LoVo (cell line): ENCODE measurements at places on chromosomes 1 and 21.

DNA sequence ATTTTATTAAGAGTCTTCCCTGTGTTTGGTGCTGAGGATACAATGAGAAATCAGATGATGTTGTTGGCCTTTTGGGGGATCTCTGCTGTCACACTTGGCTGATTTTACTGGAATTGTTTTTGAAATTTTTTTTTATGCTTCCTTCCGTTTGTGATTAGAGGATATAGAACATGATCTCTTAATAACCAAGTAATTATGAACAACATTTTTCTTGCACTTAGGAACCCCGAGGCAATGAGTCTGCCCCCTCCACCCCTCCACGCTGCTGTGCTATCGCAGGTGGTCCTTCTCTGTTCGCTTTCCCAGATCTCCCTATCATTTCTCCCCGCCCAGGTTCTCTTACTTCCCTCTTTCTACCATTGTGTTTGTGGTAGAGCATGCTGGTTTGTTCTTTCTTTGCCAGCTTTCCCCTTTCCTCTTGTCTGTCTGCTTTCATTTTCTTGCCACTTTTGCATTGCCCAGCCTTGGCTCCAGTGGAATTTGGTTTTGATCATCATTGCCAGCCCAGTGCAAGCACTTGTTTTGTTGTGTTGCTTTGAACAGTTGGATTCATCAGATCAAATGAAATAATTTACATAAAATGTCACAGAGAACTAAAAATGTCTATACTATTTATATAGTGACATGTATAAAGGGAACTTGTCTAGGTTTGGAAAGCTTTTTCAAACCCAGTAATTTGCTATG lies 73.1 kb upstream of the SCCPDH start:
- no peak for DNase-seq

DNA sequence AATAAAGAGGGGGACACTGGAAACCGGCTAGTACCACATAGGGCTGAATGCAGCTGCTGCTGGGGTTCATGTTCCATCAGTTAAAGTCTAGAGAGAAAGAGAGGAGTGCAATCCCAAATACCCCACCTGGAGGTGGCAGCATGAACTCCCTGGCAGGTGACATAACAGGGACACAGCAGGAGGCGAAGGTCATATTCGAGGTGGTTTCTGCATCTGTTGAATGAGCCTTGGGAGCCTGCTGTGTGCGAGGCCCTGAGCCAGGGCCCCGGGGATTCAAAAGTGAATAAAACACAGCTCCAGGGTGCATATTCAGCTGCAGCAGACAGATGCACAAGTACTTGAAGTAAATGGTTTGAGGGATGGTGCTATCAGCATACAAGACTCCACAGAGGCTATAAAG lies 456.8 kb downstream of the SETD4 start:
- no peak for DNase-seq

- DNase-seq = no peak
Measured at GRCh38 chr1:18010945-18011344, 96.7 kb upstream of the IGSF21 start.

GRCh38 chr1:56028244-56028643 lies 551.1 kb downstream of the PLPP3 start:
- no peak for DNase-seq

- DNase-seq = no peak
Measured at GRCh38 chr1:206470692-206471414, 577 bp downstream of the IKBKE start.

GRCh38 chr1:178784131-178784536 lies 59.1 kb downstream of the RALGPS2 start:
- no peak for DNase-seq

DNA sequence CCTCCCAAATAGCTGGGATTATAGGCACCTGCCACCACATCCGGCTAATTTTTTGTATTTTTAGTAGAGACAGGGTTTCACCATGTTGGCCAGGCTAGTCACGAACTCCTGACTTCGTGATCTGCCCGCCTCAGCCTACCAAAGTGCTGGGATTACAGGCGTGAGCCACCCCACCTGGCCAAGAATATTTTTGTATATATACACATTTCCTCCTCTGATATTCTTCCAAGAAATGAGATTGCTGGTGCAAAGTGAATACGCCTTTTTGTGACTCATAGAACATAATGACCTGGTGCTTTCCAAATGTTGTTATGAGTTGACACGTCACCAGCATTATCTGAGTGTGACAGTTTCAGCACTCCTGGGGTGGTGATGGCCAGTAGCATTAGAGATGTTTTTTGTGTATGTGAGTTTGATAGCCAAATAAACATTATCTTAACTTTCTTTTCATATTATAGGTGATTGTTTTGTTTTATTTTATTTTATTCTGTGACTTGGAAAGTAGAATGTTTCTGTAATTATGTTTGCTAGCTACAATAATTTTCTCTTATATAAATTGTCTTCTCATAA lies 54.9 kb downstream of the KCNK1 start:
- peak; percentile 89 for DNase-seq

DNA sequence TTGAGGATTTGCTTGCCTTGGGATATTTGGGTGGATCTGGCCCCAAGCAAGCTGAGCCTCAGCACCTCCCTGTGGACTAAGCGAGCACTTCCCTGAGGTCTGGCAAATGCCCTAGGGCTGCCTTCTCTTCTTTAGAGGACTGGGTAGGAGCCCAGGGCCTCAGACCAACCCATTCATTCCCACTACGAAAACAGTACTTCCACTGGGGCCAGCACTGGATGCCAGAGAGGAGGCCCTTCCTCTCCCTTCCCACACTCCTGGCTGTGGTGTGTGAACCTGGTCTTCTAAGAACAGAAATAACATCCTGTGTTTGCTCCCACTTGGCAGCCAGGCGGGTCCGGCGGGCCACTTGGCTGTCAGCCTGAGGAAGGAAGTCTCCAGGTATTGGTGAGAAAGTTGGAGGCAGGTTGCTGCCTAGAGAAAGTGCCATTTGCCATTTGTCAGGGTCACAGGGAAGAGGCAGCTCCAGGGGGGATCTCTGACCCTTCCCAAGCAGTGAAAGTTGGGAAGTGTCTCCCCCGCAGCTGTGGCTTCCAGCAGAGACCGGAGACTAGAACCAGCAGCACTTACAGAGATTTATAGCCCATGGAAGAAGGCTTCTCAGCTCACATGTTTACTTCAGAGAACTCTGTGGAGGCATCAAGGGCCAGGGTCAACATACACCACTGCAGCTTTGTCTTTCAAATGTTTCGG lies 323.5 kb downstream of the SIPA1L2 start:
- no peak for DNase-seq

GRCh38 chr1:33346927-33347649 lies 26.2 kb upstream of the A3GALT2 start:
- peak; percentile 71 for DNase-seq

- no peak for DNase-seq
Measured at GRCh38 chr1:61247881-61248752, 165.8 kb downstream of the NFIA start.

GRCh38 chr1:166999500-167000055 lies 10.5 kb downstream of the MAEL start:
- no peak for DNase-seq

GRCh38 chr1:244212797-244213475 lies 161.9 kb downstream of the ZBTB18 start:
- no peak for DNase-seq

DNA sequence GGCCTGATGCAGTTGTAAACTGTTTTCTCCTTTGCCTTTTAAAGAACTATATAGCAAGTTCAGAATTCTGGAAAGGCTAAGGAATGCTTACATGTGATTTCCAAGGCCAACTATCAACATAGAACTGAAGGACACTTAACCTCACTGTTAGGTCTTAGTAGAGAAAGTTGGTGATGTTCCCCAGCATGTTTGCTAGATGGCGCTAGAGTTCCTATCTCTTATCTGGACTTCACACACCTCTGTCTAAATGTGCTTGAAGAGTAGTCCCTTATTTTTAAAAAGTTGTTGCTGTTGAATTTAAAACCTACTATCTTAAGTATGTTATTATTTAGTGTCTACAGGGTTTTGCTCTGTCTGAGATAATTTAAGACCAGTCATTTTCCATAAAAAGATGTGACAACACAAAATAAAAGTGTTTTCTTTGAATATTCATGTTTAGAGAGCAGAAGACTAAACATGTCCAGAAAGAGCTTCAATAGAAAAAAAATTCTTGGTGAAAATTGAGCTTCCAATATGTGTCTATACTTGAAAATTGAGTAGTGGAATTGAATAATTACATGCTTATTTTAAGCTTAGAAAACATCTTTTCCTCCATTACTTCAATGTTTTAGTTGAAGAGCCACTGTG lies 237.3 kb downstream of the S1PR1 start:
- DNase-seq = peak; percentile 37

DNA sequence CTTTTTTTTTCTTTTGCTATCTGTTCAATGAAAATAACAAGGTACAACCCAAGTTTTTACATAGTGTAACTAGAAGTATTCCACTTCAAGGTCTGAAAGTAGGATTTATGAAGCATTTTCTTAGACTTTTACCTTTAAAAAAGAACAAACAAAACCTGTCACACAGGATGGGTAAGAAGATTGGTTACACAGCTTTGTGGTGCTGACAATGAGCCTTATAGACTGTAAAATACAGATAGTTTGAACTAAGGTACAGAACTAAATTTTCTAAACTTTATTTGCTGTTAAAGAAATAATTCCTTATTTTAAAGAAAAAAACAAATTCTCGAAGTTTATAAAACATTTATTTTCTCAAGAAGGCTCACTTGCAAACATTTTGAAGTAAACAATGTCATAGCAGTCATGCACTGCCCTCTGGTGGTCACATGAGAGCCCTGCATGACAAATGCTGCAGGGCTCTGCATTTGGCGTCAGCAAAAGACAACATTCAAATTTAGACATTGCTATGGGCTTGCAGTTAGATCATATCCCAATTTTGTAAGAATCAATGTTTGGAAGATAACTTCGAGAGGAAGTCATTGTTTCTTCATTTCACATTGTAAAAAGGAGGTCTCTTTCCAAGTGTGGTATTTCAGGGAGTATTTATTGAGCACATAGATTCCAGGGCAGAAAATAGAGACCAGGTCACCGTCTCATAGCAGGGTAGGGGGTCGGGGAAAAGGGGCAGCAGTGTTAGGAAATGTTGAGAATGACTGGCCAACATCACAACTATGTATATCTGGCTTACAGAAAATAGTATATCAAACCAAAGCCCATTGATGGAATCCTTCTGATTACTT lies 115.3 kb upstream of the FMN2 start:
- DNase-seq = peak; percentile 54

- peak; percentile 27 for DNase-seq
Measured at GRCh38 chr1:3419415-3420204, 34.9 kb upstream of the ARHGEF16 start.

DNA sequence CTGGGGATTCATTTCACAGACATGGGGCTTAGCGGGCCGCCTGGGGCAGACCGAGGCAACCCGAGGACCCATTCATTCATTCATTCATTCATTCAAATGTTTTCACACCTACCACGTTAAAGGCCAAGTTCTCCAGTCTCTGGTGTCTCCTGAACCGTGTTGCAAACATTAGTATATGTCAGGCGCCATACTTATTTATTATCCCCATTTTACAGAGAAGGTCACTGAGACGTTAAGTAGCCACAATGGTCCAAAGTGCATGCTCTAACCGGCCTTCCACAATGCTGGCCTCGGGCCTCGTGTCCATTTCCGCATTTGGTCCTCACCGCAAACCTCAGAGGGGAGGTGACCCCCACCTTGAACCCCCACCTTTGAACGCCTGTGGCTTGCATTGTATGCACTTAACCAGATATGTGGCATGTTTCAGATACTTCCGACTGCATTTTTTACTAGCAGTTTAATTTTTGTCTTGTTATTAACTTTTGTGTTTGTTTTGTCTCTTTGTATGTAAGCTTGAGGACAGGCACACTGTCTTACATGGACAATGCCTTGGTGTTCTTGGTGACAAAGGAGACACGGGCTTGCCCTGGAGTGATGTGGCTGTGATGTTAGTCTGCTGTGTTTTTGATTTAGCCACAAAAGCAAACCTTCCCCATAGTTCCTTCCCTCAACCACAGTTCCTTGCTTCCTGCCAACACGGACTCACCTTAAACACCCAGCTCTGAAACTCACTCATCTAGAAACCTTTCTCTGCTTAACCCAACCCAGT lies 1.2 kb upstream of the IFFO2 start:
- DNase-seq = no peak

GRCh38 chr1:109133002-109133706 lies 19.2 kb downstream of the ELAPOR1 start:
- no peak for DNase-seq

DNA sequence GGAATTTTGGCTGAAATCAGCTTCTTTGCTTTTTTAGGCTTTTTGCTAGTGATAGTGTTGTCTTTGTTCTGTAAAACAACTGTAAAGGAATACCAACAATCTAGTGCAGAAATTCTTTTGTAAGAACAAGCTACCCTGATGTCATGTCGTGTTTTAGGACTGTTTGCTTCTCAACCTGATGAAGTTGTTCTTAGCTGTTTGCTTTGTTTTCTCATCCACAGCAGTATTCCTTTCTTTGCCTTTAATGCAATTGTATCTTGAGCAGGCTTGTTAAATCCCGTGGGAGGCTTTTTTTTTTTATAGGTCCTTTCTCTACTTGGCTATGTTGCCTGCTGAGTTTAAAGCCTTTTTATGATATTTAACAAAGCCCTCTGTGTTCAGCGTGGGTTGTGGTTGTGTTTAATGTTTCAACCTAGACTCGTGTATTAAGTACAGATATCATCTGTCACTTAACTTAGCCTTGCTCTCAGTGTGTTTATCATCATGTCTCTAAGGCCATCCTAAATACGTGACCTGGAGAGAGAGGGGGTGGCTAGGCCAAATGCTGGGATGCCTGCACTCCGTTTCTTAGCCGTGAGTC lies 31.6 kb downstream of the ADARB1 start:
- no peak for DNase-seq

DNA sequence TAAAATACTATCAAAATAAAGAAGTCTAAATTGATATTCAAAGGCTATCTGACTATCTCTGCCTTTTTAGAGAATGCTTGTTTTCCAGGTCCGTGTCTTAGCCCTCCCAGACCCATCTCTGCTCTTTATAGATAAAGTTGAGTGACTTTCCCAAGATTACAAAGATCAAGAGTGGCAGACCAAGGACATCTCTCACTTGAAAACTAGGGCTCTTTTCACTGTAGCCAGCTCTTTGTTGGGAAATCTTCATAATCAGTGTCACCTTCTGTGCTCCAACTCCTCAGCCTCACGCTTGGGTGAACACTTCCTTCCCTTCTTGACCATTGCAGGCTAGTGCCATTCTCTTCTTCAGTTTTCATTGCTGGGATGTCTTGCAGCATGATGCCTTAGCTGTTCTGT lies 211.1 kb downstream of the PBX1 start:
- DNase-seq = no peak

- DNase-seq = peak; percentile 40
Measured at GRCh38 chr21:37829447-37829846, 86.8 kb downstream of the KCNJ6 start.

DNA sequence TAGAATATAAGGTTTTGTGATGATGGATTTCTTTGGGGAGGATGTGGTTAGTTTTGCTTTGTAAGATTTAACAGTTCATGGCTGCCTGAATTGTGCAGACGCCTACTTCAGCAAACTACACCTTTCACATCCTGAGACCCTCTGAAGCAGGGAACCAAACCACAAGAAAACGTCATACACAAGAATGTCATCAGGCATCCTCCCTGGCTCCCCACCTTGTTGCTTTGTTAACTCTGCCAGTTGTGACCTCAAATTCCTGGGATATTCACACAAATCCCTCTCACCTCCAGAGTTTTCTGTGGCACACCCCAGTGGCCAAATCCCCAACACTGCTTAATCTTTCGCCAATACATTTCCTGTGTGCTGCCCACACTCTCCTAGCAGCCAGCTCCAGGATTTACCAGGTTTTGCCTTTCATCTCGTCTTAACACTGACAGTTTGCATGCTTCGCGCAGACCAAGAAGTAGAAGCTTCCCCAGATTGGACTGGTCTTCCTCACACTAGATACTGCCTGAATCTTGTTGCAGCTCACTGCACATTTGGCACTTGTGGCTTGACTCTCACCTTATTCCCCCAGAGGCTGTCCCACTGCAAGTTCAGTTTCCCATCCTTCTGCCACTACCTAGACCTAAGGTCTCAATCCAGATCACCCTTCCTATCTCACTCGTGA lies 51.1 kb upstream of the CTTNBP2NL start:
- no peak for DNase-seq
